Gastroesophageal sphincter (tissue), 4 donors: ENCODE measurements at places on chromosomes 16 and 17.

DNA sequence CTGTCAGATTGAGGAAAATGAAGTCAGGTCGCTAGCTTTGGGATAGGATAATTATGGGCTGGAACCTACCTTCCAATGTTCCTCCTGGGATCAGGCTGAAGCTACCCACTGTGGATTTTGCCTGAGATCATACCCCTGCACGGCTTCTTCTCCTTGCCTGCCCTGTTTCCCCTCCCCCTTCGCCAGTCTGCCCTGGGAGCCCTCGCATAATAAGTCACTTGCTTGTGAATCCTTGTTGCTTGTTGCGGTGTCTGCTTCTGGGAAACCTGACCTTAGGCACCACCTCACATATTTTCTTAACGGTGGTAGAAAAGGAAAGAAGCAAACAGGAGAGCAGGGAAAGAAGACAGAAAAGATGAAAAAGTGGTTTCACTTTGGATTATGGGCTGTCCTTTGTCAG lies 13.3 kb upstream of the PMP22 start:
- no peak for ATAC-seq

- no peak for ATAC-seq
These were observed 9.7 kb downstream of the MRM3 start for GRCh38 chr17:791829-792228.

DNA sequence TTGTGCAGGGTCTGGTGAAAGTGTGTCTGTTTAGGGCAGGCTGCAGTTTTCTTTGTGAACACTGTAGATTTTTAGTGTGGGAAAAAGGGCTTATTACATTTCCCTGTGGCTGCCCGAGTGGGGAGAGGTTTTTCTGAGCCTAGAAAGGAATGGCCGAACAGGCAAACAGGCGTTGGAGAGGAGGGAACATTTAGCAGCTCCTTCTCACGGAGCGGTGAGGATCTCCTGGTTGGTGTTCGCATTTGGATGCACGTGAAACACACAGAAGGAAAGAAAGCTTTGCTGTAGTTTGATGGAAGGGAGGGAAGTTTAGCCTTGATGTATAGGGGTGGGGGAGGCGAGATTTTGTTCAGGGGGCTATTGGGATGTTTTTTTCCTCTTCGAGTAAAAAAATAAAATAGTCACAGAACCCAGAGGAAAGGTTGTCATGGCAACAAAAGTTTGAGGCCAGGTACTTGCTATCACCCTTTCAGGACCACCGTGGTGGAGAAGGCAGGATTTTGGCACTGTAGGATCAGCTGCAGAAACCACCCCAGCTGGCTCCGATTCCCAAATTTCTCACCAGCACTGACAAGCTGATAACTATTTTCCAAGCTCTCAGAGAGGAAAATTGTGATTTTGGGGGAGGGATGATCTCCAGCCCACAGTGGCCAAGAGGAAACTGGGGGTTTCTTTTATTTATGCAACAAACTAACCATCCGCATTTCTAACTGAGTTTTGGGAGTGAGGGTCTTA lies 3.5 kb downstream of the GSG1L start:
- no peak for ATAC-seq

DNA sequence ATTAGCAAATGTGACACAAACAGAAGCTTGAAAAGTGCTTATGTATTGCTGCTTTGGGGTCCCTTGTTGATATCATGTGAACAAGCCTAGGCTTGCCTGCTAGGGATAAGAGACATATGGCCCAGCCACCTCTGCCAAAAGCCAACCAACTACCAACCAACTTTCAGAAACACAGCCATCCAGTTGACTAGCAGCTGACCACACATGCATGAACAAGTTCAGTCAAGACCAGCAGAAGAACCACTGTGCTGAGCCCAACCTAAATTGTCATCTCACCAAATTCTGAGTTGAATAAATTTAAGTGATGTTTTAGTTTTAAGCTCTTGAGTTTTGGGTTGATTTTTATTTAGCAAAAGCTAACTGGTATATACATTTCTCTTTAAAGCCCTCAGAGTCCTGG lies 3.5 kb downstream of the ERN2 start:
- no peak for ATAC-seq

GRCh38 chr17:80424878-80425765 lies 10.2 kb downstream of the ENDOV start:
- ATAC-seq, result no peak
